ENCODE measurements at places on chromosomes 3 and 15.
A peak's percentile ranks its signal among the peaks of the same experiment; 100 is the strongest.

GRCh38 chr3:128235207-128235926, 82.1 kb downstream of the EEFSEC start:
- no peak for DNase-seq

DNA sequence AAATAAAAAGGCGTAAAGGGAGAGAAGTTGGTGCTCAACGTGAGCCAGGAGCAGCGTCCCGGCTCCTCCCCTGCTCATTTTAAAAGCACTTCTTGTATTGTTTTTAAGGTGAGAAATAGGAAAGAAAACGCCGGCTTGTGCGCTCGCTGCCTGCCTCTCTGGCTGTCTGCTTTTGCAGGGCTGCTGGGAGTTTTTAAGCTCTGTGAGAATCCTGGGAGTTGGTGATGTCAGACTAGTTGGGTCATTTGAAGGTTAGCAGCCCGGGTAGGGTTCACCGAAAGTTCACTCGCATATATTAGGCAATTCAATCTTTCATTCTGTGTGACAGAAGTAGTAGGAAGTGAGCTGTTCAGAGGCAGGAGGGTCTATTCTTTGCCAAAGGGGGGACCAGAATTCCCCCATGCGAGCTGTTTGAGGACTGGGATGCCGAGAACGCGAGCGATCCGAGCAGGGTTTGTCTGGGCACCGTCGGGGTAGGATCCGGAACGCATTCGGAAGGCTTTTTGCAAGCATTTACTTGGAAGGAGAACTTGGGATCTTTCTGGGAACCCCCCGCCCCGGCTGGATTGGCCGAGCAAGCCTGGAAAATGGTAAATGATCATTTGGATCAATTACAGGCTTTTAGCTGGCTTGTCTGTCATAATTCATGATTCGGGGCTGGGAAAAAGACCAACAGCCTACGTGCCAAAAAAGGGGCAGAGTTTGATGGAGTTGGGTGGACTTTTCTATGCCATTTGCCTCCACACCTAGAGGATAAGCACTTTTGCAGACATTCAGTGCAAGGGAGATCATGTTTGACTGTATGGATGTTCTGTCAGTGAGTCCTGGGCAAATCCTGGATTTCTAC, at the start of gene RARB:
TSS of gene RARB (plus strand) at position 322 of the 847 bp plus-strand sequence. CDS start at position 791, 469 bp downstream.
- peak; percentile 70 for DNase-seq

GRCh38 chr15:39741258-39741657, 41.4 kb downstream of the FSIP1 start:
- DNase-seq, result peak; percentile 49

GRCh38 chr3:191637611-191638010, 176.6 kb downstream of the PYDC2 start:
- no peak for DNase-seq

GRCh38 chr3:196625331-196625730, 14.2 kb upstream of the NRROS start:
- no peak for DNase-seq

DNA sequence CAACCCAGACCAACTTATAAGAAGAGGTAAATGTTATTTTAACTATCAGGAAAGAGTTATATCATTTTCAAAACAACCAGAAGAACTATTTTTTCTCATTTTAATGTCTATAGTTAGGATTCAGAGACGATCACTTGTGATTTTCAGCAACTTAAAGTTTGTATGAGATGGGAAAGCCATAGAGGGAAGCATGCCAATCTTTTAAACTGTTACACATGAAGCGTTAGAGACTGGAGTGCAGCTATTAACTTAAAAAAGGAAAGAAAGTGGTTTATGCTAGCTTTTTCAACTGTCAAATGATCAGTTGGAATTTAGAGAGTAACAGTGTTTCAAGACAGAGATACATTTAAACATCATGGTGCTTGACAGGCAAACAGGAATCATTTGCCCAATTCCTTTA, 91.7 kb upstream of the LPP start:
- no peak for DNase-seq

DNA sequence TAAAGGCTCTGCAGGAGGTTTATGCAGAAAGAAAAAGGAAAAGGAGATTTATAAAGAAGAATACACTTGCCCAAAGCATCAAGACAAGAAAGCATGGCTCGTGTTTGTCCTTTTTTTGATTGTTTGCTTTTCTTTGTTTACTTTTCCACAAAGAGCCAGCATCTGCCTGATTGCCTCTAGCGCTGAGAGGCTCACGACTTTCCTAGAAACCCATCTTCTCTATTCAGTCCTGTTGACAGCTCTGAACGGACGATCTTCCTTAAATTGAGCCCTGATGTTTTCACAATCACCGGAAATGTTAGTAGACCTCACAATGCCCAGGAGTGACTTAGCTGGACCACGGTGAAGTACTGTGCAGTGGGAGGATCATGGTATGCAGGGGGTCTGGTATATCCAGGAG, 12.4 kb downstream of the GP5 start:
- no peak for DNase-seq

- peak; percentile 35 for DNase-seq
Measured at GRCh38 chr3:194632809-194633348, 340 bp downstream of the TMEM44 start.

GRCh38 chr3:125319765-125320164, 55.4 kb downstream of the ZNF148 start:
- no peak for DNase-seq

DNA sequence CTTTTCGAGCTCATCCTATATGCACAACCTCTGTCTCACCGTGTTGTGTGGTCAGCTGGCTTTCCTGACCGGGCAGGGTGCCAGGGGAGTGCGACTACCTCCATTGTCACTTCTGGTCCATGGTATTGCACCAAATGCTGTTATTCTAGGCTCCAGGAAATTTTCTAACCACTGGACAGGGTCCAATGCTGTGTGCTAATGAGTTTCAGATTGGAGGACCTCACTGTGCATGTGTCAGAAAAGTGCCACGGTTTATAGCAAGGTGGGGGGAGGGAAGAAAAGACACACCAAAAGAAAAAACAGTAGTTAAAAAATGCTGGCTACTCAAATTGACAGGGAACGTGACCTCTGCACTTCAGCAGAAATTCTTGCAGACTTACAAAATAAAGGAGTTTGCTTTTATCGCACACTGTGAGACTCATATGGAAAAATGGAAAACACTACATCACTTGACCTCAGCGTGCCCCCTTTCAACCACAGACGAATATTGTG, 480.1 kb downstream of the FOXP1 start:
- DNase-seq, result peak; percentile 87

DNA sequence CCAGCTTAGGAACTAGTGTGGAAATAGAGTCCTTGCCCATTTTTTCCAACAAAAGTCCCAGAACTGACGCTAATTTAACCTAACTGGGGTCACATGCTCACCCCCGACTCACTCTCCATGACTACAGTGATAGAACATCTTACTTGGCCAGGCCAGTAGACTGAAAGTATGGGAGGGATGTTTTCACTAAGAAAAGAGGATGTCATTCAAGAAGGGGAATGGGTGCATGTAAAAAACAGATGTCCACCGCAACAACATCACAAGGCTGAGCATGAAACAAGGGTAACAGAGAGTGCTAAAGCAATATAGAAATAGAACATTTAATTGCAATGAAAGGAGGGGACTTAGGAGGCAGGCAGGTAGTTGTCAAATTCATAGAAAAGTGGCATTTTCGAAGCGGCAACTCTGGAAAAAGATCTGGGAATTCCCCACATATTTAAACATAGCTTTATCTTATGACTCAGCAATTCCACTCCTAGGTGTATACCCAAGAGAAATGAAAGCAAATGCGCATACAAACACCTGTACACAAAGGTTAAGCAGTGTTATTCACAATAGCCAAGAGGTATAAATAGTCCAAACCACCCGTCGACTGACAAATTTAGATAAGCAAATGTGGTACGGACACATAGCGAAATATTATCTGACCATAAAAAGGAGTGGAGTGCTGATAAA, 41.1 kb upstream of the UBE2E2 start:
- DNase-seq, result no peak

GRCh38 chr3:37773471-37773870, 88.2 kb upstream of the CTDSPL start:
- no peak for DNase-seq

DNA sequence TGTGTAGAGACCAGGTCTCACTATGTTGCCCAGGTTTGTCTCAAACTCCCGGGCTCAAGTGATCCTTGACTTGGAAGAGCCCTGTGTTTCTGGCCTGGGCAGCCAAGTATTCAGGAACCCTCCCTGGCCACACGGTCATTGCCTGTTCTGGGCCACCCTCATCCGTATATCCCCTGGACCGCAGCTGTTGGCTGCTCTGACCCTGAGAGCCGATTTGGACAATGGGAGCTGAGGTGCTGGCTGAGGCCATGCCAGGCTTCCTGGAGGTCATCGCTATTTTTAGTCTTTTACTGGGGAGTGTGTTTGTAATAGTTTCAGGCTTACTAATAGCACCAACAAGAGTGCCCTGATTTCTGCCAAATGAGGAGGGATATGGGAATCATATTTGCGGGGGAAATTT, 60.7 kb downstream of the ADAMTS7 start:
- DNase-seq, result no peak

DNA sequence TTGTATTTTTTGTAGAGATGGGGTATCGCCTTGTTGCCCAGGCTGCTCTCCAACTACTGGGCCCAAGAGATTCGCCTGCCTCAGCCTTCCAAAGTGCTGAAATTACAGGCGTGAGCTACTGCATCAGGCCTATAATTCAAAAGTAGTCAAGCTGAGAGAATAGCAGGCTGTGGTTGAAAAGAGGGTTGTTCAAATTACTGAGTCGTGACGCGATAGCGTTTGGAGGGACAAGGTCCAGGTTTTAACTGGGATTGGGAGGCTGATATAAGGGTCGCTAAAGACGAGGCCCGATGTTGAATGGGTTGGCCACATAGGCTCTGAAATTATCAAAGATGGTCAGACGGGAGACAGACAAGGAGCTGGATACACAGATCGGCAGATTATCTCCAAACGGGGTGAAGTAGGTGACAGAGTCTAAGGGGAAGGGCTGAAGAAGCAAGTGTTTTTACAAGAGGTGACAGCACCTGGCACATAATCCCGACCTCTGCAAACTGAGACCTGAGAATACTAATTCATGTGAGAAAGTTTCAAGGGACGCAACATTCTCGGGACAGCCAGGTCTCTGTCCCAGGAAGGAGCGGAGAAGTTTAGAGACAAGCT, 759 bp upstream of the ARID3B start:
- no peak for DNase-seq

Data from AG10803 (cell line).